Stimulated activated CD4-positive, alpha-beta T cell treated with anti-CD3 and anti-CD28 coated beads, Interleukin-4, amount 100 ng/mL, for 24 hours (primary cell): ENCODE measurements at places on chromosomes 12 and 14.
A peak's percentile ranks its signal among the peaks of the same experiment; 100 is the strongest.

- DNase-seq, result no peak
Observed at GRCh38 chr14:49923442-49923841, 30.6 kb downstream of the ARF6 start.

DNA sequence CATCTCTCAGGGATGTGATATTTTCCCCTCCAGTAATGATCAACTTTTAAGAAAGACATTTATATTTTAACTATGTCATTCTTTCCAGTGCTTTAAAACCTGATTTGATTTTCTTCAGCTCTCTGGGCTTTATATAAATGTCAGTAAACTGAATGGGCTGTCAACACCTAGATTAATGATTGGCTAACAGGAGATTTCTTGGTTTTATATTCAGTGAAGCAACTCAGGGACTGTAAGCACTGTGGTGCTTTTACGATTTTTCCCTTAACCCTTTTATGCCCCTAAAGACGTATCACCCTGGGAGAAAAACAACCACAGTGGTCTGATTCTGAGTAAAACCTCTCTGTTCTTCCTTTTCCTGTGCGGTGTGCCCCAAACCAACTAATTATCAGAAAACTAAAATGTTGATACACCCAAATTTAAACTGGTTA is 38.0 kb downstream of the PTGER2 start:
- peak; percentile 45 for DNase-seq

DNA sequence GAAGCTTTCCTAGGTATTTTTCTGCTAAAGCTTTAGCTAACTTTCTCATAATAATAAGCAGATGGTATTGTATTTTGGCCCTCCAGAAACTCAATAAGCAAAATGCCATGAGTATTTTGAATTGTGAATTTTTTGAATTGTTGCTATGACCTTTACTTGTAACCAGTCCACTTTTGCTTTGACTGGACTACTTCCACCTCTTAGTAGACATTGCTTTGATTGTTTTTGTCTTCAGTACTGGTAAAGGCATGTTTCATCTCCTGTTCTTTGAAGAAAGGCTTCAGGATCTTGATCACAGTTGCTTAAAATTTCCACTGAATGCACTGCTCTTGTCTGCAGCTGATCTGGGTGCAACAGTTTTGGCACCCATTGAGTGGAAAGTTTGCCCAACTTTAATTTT is 102.3 kb downstream of the TRMT5 start:
- DNase-seq, result no peak

- no peak for DNase-seq
Observed at GRCh38 chr14:88272390-88273269, 50.4 kb downstream of the KCNK10 start.

DNA sequence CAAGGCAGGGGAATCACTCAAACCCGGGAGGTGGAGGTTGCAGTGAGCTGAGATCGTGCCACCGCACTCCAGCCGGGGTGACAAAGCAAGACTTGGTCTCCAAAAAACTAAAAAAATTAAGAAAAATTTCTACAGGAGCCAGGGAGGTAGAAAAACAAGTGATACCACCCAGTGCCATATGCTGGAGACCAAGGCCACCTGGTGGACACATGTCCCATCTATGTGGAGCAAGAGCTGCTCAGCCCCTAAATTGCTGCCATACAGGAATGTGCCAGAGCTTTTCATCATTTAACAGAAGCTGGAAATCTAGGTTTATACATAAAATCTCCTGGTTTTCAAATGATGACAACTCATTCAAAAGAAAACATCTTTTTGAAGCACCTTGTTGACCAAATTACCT is 61.4 kb upstream of the ELK3 start:
- DNase-seq, result no peak

- no peak for DNase-seq
Observed at GRCh38 chr12:68011882-68012207, 22.6 kb downstream of the IFNG-AS1 start.

GRCh38 chr14:49975799-49976198 is 82.9 kb downstream of the ARF6 start:
- DNase-seq, result no peak

GRCh38 chr12:127761880-127762279 is 505.1 kb upstream of the TMEM132C start:
- DNase-seq, result no peak

DNA sequence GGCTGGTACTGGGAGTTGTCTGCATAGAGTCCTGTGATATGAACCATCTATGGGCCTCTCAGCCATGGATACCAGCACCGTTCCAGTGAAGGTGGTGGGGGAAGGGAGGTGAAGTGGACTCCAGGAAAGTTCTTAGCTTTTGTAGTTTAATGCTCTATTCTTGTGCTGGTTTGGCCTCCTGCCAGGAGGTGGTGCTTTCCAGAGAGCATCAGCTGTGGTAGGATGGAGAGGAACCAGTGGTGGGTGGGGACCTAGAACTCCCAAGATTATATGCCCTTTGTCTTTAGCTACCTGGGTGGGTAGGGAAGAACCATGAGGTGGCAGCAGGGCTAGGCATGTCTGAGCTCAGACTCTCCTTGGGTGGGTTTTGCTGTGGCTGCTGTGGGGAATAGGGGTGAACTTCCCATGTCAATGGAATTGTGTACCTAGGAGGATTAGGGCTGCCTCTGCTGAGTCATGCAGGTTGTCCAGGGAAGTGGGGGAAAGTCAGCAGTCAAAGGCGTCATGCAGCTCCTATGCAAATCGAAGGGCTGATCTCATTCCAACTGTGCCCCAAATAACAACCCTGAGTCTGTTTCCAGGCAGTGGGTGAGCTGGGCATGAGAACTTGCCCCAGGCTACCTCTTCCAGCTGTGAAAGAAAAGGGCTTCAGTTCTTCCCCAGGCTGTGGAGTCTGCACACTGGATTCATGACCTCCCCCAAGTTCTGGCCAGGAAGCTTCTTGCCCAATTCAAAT is 14.2 kb downstream of the GZMH start:
- DNase-seq, result no peak

DNA sequence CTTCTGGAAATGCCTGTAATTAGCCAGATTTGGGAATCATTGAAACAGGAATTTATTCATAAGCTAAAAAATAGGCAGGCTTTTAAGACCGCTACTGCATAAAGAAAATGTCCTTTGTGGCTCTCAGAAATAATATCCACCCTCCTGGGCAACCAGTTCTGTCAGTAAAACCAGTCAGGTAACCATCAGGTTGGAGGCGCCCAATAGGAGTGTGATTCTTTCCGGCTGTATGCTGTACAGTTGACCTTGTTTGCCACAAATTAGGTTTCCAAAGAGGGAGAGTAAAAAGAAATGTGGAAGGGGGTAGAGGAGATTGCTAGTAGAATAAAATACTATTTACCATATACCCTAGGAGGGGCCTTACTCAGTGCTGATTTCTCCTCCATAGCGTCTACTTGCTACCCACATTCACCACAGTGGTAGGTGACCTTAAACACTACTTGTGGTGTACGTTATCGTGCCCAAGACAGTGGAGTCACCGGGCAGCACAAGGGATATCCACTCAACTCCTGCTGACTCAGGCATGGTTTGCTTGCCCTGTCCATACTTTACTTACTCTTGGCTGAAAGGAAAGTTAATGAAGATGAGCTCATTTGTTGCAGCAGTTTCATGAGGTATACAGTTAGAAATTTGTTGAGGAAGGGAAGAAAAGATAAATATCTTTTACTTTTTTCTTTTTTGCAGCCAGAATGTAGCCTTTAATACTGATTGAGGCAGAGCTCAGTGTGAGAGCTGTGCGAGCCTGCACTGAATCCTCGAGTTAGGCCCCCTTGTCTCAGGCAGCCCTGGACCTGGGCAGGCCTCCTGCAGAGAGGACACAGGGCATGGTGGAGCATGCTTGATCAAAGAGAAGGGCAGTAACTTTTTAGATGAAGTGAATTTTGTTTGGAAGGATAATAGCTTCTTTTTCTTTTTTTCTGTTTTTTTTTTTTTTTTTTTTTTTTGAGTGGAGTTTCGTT is 76.7 kb downstream of the DIP2B start:
- DNase-seq, result no peak

DNA sequence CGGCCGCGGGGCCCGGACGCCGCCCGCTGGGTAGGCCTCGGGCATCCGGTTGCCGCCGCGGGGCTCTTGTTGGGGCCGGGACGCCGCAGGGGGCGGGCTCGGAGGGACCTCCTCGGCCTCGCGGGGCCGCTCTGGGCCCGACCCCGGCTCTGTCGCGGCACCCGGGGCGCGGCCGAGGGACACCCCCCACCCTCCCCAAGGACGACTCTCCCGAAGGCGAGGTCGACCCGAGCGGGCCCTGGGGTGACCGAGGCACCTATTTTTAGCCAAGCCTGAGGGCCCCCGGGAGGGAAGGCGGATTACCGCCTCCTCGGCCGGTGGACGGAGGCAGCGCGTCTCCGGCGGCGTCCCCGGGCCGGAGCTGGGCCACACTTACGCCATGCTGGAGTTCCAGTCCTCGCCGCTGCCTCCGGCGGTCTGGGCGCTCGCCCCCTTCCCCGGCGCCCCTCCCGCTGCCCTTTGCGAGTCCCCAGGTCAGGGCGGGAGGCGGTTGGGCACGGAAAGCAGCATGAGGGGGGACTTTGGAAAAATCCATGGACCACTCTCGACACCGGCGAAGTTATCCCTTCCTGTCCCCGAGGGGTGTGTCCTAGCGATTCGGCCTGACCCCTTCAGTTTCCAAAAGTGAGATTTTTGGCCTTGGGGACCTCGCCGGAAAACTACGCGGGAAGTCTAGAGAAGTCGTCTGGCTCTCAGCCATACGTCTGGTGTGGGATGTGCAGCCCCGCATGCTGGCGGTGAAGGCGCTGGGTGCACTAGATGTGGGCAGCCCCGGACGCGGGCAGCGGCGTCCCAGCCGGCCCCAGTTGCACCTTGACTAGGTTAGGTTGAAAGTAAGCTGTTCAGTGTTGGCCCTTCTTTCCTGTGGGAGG is 699 bp downstream of the KTN1 start:
- peak; percentile 49 for DNase-seq

GRCh38 chr12:51374361-51374760 is 16.8 kb downstream of the GALNT6 start:
- DNase-seq, result no peak

- no peak for DNase-seq
Observed at GRCh38 chr14:71711619-71712018, 220.6 kb upstream of the RGS6 start.

DNA sequence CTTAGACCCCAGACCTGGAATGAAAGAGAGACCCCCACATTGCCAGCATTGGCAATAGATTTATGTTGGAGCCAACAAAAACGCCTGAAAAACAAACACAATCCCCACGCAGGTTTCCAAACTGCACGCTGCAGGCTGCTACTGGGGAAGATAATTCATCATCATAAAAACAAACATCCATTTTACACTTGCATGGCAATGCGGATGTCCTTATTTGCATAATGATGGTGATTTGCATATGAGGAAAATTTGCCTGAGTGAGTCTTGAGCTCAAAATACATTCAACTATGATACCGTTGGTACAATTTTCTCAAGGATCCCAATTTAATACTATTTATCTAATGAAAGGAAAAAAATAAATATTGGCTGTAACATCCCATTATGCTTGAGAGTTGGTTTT is 33.6 kb upstream of the TMEM132D start:
- no peak for DNase-seq

- DNase-seq, result no peak
Observed at GRCh38 chr14:22230517-22230916, 358.5 kb downstream of the DAD1 start.

DNA sequence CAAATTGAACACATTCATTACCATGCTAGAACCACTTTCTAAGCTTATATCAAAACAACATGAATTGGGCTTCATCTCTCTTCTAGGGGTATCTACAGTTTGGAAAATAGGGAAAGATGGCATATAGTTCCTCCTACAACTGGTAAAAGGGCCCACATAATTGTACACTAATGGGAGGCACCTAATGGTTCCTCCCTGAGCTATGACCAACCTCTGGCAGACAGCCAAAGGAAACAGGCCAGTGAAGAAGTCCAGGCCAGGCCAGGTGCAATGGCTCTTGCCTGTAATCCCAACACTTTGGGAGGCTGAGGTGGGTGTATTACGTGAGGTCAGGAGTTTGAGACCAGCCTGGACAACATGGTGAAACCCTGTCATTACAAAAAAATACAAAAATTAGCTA is 23.2 kb upstream of the APOF start:
- DNase-seq, result no peak

GRCh38 chr12:61652265-61652664 is 607.9 kb upstream of the USP15 start:
- no peak for DNase-seq

GRCh38 chr14:20470603-20470901 is 1.3 kb downstream of the PNP start:
- no peak for DNase-seq

- no peak for DNase-seq
Observed at GRCh38 chr14:50784683-50785456, 46.1 kb downstream of the NIN start.

DNA sequence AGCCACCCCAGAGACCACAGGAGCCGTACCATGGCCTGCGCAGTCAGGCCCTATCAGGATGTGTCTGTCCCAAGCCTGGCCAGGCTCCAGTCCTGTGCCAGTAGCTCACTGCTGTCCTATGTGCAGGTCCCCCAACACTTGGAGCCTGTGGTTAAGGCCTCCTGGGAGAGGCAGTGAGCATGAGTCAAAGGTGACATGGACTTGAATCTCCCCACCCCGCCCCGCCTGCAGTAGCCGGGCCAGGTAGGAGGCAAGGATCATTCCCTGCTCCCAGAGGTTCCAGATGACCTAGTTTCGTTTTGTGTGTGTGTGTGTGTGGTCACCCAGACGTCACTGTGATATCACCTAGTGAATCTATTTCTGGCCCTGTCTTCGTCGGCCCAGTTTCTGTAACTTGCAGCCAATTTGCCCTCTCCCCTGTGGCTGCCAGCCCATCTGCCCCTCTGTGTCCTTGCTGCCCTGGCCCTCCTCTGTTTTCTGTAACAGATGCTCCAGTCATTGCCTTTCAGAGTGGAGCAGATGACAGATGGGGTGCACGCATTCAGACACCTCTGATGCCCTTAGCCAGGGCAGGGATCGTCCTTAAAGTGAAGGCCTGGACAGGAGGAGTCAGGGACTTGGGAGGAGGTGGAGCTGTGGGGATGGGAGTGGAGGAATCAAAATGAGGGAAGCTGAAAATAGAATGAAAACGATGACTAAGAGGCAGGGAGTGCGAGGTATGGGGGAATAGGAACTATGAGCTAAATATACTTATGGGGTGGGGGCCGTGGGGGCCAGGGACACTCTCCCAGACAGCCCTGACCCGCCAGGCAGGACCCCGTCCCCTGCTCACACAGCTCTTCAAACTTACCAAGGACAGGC is 37.4 kb downstream of the SLC6A12 start:
- DNase-seq, result no peak
